ENCODE measurements at places on chromosomes 2 and 18.

DNA sequence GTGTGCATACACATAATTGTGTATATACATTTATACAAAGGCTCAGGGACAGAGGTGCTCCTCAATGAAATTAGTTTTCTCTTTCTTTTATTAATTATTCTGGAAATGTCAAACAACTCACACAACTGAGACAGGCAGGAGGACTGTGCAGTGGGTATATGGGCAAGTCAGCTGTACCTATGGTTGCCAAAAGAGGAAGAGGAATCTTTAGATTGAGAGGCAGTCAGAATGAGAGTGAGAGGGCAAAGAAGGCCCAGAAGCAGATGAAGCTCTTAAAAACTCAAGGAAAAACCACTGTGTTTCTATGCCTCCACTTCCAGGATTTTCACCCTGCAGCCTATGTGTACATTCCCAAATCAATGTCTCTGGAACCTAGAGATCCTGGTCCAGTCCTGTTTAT is 79.1 kb downstream of the CACNB4 start:
- H3K27me3 ChIP-seq: no peaks in the 10 kb centered on the region
- DNase-seq: no peak
- no peak overlapping the region for H3K4me3 ChIP-seq
- H3K4me1 ChIP-seq: no peaks in the 10 kb centered on the region

DNA sequence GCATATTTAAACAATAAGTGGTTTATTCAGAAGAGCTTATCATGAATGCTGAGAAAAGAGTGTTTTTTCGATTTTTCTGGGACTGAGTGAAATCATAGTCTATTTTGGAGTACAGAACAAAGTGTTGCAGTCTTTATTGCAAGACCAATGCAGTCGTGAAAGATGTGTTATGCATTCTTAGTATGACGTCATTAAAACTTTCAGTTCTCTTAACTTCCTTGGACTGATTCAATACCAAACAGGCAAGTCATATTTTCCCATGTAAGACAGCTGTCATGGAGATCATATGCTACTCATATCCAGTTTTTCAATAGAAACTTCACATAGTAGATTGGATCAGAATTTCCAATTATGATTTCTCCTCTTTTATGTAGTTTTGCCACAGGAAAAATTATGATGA is 92.6 kb downstream of the RIT2 start:
- H3K27me3 ChIP-seq: no peaks in the 10 kb centered on the region
- H3K36me3 ChIP-seq: no peaks in the 10 kb centered on the region
- no peak for DNase-seq
- no peak overlapping the region for H3K27ac ChIP-seq
- H3K4me1 ChIP-seq: no peaks in the 10 kb centered on the region

- H3K4me3 ChIP-seq: no peak overlapping the region
- H3K27ac ChIP-seq: no peak overlapping the region
- no peaks in the 10 kb centered on the region for H3K4me1 ChIP-seq
Measured at GRCh38 chr2:169038338-169038757, 7.2 kb upstream of the ABCB11 start.

- no peaks in the 10 kb centered on the region for H3K4me1 ChIP-seq
- DNase-seq: no peak
- H3K4me3 ChIP-seq: no peak overlapping the region
- H3K27me3 ChIP-seq: no peaks in the 10 kb centered on the region
- H3K27ac ChIP-seq: no peak overlapping the region
Measured at GRCh38 chr2:134360745-134361487, 107.0 kb downstream of the MGAT5 start.

Measured in vagina (tissue), 2 donors.